ENCODE measurements at places on chromosomes 13 and 19.

- no peak for DNase-seq
These were observed 5.0 kb upstream of the TEX29 start for GRCh38 chr13:111315347-111315995.

GRCh38 chr13:80235166-80235966 is 105.6 kb downstream of the SPRY2 start:
- no peak for DNase-seq

DNA sequence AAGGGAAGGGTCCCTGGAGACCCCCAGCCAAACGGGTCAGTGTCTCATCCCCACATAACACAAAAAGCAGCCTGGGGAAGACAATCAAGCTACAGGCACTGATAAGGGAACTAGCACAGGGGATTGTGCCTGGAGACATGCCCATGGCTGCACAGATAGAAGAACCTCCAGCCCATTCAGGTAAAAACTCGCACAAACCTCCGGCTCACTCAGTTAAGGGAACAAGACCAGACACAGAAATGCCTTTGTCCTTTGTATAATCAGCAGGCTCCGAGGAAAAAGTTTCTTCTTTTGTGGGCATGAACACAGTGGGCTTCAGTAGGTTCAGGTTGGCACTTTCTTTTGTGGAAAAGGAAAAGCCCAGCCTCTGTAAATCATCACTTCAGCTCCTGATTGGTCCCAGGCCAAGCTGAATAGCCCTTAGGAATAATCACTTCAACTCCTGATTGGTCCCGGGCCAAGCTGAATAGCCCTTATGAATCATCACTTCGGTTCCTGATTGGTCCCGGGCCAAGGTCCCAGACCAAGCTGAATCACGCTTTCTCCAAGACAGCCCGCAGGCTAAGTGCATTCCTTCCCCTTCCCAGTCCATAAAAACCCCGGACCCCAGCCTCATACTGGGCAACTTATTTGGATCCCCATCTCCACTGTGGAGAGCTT is 5.0 kb upstream of the ZNF230 start:
- DNase-seq, result no peak

DNA sequence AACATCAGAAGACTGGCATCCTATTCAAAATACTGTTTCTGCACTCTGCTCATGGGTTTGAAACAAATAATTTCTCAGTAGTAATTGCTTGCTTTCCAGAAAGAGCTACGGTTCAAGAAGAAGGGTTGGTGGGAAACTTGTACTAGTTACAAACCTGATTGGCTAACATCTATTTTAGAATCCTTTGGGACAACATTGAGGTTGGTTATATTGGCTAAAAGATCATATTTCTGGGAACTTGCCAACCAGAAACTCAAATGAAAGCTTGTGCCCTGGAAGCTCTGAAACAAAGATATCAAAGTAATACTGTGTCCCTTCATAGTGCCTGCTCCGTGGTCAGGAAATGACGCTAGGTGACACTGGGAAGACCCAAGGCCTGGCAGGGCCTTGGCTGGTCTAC is 141.7 kb downstream of the LACC1 start:
- DNase-seq, result no peak

- DNase-seq, result no peak
These were observed 332.0 kb downstream of the GPC6 start for GRCh38 chr13:93558637-93559036.

DNA sequence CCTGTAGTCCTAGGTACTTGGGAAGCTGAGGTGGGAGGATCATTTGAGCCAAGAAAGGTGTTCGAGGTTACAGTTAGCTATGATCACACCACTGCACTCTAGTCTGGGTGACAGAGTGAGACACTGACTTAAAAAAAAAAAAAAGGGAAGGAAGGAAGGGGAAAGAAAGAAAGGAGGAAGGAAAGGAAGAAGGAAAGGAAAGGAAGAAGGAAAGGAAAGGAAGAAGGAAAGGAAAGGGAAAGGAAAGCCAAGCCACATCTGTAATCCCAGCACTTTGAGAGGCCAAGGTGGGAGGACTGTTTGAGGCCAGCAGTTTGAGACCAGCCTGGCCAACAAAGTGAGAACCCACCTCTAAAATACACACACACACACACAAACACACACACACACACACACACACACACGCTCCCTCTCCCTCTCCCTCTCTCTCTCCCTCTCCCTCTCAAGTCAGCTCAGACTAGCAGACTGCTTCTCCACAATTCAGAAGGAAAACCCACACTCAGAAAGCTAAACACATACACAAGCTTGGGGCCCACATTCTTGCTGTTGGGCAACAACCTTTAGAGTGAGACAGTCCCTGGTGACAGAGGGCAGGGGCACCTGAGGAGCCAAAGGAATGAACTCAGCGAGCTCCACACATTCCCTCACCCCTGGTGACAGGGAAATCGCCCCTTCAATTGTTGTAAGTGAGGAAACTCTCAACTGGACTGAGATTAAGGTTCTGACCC is 2.7 kb downstream of the ZNF709 start:
- DNase-seq, result no peak

GRCh38 chr19:39915101-39915847 is 19.2 kb downstream of the FCGBP start:
- DNase-seq, result no peak

DNA sequence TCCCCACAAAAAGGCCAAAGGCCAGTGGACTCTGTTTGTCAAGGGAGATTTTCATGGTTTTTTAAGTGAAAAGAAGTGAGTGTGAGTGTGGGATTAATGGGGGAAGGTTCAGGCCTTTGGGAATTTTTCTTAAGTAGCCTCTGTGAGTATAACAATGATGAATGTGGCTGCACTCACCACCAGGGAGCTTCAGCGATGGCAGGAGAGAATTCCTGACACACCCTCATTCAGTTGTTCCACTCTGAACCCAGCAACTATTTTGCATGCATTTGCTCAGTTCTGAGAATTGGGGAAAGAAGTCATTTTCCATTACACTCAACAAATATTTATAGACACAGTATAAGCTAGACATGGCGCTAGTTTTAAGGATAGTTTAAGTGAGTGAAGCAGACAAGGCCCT is 117.9 kb downstream of the CCNA1 start:
- DNase-seq, result no peak

DNA sequence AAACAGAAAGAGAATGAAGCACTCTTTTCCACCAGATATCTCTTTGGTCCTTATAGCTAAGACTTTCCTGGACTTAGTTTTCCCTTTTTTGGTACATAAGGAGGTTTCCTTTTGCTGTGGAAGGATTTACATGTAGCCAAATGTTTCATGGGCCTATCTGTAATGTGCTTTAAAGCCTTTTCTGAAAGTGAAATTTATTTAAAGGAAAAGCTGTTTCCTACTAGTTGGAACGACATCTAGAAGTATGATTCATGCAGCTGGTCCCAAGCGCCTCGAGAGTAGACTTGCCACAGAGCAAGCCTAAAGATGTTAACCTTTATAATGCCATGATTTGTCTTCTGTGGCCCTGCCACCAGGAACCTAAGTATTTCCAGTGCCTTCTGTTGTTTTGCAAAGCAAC is 390.3 kb downstream of the DLEU7 start:
- no peak for DNase-seq

GRCh38 chr13:98972627-98973026 is 5.2 kb downstream of the DOCK9 start:
- DNase-seq, result no peak

- no peak for DNase-seq
These were observed 21.0 kb upstream of the DPP9 start for GRCh38 chr19:4744451-4745174.

DNA sequence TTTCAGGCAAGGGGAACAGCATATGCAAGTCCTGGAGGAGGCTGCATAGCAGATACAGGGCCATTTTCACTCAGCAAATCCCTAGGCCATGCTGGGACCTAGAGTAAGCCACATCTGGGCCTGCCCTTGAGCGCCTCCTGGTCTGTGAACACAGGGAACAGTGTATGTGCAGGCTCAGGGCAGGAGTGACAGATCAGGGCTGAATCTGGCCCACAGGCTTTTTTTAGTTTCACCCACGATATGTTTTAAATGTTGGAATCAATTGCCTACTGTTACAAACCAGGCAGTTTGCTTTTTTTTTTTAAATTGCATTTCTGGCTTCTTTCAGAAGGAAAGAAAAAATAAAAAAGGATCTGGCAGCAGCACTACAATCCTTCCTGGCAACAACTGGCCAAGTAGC is 1.5 kb upstream of the TMEM145 start:
- no peak for DNase-seq

GRCh38 chr13:97460853-97461252 is 26.9 kb downstream of the RAP2A start:
- DNase-seq, result no peak

- no peak for DNase-seq
These were observed 5.8 kb downstream of the PGLYRP1 start for GRCh38 chr19:46017095-46017429.

- DNase-seq, result no peak
These were observed 14.5 kb downstream of the SHISA2 start for GRCh38 chr13:26037302-26037701.

GRCh38 chr13:79709471-79709870 is 228.5 kb downstream of the NDFIP2 start:
- DNase-seq, result no peak

- DNase-seq, result no peak
These were observed 47.7 kb upstream of the UQCRFS1 start for GRCh38 chr19:29260477-29261317.

GRCh38 chr13:45847554-45848224 is 3.9 kb downstream of the SIAH3 start:
- peak; percentile 36 for DNase-seq

- DNase-seq, result no peak
These were observed 161.4 kb downstream of the PTPRS start for GRCh38 chr19:5179256-5179655.

GRCh38 chr13:61778531-61778930 is 362.9 kb upstream of the PCDH20 start:
- no peak for DNase-seq

Data from stimulated activated CD4-positive, alpha-beta T cell treated with anti-CD3 and anti-CD28 coated beads, Interleukin-1b, Interleukin-23, amount 100 ng/mL, for 1 hour (primary cell).